ENCODE measurements at places on chromosomes 7 and 10. TPM values are rescaled to one million over a fixed set of nuclear protein-coding genes. Genes with fewer than 3 reads are reported as not detected.
A peak's percentile ranks its signal among the peaks of the same experiment; 100 is the strongest.

DNA sequence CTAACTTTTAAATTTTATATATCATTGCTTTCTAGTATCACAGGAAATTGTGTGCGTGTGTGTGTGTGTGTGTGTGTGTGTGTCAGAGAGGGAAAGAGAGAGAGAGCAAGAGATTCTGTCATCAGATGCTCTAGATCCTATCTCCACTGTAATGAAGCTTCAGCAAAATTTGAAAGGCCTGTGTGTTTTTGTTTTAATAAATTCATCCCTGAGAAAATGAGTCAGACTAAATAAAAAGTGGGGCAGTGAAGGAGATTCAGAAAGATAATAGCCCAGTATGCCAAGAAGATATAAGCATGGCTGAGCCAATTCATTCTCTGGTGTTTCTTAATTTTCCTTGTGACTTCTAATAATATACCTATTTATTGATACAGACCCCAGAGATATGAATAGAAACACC, 184.2 kb upstream of the TMEM196 start:
- no peaks in the 10 kb centered on the region for H3K27me3 ChIP-seq
- no peak overlapping the region for H3K27ac ChIP-seq
- H3K36me3 ChIP-seq: no peaks in the 10 kb centered on the region
- H3K4me1 ChIP-seq: no peaks in the 10 kb centered on the region

GRCh38 chr10:114347241-114347640, 57.1 kb downstream of the AFAP1L2 start:
- H3K4me1 ChIP-seq: peaks cover 5% of the 10 kb centered on the region
- peaks cover 7% of the 10 kb centered on the region for H3K27me3 ChIP-seq
- H3K27ac ChIP-seq: no peak overlapping the region
- no peaks in the 10 kb centered on the region for H3K36me3 ChIP-seq

Gene LGI1
- not detected for polyA plus RNA-seq

- no peaks in the 10 kb centered on the region for H3K4me1 ChIP-seq
- H3K4me3 ChIP-seq: no peak overlapping the region
- DNase-seq: no peak
- H3K36me3 ChIP-seq: no peaks in the 10 kb centered on the region
These were observed 53.9 kb downstream of the ACADSB start for GRCh38 chr10:123062726-123063125.

GRCh38 chr10:95506056-95506737, 55.0 kb downstream of the SORBS1 start:
- H3K27ac ChIP-seq: no peak overlapping the region
- no peak for DNase-seq
- H3K4me3 ChIP-seq: no peak overlapping the region

Gene SPAM1
- not detected for polyA plus RNA-seq

GRCh38 chr7:20102982-20103381, 114.2 kb downstream of the MACC1 start:
- H3K27me3 ChIP-seq: no peaks in the 10 kb centered on the region
- H3K27ac ChIP-seq: no peak overlapping the region
- DNase-seq: no peak
- H3K4me3 ChIP-seq: no peak overlapping the region
- H3K4me1 ChIP-seq: no peaks in the 10 kb centered on the region
- H3K36me3 ChIP-seq: no peaks in the 10 kb centered on the region

GRCh38 chr10:44478876-44479705, 94.2 kb upstream of the CXCL12 start:
- no peak overlapping the region for H3K27ac ChIP-seq
- peaks cover 2% of the 10 kb centered on the region for H3K27me3 ChIP-seq
- no peaks in the 10 kb centered on the region for H3K36me3 ChIP-seq
- H3K4me3 ChIP-seq: no peak overlapping the region
- no peaks in the 10 kb centered on the region for H3K4me1 ChIP-seq

DNA sequence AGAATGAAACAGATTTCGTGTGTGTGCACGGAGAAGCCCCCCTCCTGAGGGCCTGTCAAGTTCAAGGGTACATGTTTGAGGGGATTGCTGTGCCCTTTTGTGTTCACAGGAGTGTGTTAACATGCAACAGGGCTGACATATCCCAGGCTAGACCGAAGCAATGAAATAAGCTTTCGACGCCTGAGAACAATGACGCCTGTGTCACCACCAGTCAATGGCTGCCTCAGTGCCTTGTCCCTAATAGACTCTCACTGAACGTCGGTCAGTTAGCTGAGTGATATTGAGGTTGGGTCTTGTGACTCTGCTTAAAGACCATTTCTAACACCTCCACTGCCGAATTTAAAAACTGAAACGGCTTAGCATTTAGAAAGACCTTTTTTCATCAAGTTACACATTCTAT, 175.2 kb upstream of the TCF7L2 start:
- no peaks in the 10 kb centered on the region for H3K4me1 ChIP-seq
- H3K27me3 ChIP-seq: no peaks in the 10 kb centered on the region
- no peaks in the 10 kb centered on the region for H3K36me3 ChIP-seq
- DNase-seq: no peak
- H3K27ac ChIP-seq: no peak overlapping the region

Gene MCM10
- 4.9 TPM for polyA plus RNA-seq

- no peak overlapping the region for H3K4me3 ChIP-seq
- no peaks in the 10 kb centered on the region for H3K4me1 ChIP-seq
- no peaks in the 10 kb centered on the region for H3K36me3 ChIP-seq
- peaks cover 32% of the 10 kb centered on the region for H3K27me3 ChIP-seq
These were observed 8.2 kb upstream of the PCBD1 start for GRCh38 chr10:70896551-70896950.

DNA sequence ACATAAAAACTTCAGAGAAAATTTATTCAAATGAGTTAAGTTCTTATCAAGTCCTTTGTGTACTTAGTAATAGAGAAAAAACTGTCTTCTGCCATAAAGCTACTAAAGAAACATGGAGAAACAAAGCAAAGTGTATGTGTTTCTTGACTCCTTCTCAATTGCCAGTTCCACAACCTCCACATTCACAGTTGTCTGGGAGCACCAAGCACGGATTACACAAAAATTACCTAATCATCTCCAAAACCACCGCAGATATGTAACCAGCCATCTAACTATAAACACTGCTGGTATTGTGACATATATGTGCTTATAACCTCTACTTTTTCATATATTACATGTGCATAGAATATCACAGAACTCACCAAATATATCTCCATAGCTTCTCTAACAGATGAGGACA, 23.1 kb downstream of the MAGI2 start:
- no peaks in the 10 kb centered on the region for H3K27me3 ChIP-seq
- DNase-seq: no peak
- H3K27ac ChIP-seq: no peak overlapping the region
- no peak overlapping the region for H3K4me3 ChIP-seq
- peaks cover 2% of the 10 kb centered on the region for H3K4me1 ChIP-seq

DNA sequence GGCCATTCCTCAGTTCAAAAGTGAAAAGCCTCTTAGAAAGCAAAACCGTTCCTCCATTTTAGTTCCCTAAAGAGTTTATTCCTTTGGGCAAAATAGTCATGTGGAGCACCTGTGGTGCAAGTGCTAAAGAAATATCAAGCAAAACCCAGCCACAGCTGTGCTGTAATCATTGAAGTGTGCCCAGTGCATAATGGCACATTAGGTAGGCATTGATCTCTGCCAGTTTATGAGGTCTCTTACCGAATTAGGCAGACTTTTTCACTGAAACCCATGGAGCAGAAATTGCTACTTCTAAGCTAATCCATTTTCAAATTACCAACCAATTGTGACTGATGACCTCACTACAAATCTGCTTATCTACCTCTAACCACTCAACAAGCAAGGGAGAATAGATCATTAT, 97.2 kb upstream of the SEMA3A start:
- no peaks in the 10 kb centered on the region for H3K36me3 ChIP-seq
- no peak overlapping the region for H3K27ac ChIP-seq
- no peak for DNase-seq
- no peaks in the 10 kb centered on the region for H3K27me3 ChIP-seq

- H3K4me3 ChIP-seq: peak overlapping the region; percentile 75
- H3K36me3 ChIP-seq: no peaks in the 10 kb centered on the region
- H3K27me3 ChIP-seq: no peaks in the 10 kb centered on the region
- peaks cover 36% of the 10 kb centered on the region for H3K4me1 ChIP-seq
- H3K27ac ChIP-seq: peak overlapping the region; percentile 92
These were observed 2.1 kb downstream of the ADIRF start for GRCh38 chr10:86970162-86970981.

GRCh38 chr10:23693925-23694324, 255.1 kb downstream of the OTUD1 start:
- H3K36me3 ChIP-seq: no peaks in the 10 kb centered on the region
- H3K4me1 ChIP-seq: no peaks in the 10 kb centered on the region
- no peak overlapping the region for H3K4me3 ChIP-seq
- H3K27ac ChIP-seq: no peak overlapping the region

DNA sequence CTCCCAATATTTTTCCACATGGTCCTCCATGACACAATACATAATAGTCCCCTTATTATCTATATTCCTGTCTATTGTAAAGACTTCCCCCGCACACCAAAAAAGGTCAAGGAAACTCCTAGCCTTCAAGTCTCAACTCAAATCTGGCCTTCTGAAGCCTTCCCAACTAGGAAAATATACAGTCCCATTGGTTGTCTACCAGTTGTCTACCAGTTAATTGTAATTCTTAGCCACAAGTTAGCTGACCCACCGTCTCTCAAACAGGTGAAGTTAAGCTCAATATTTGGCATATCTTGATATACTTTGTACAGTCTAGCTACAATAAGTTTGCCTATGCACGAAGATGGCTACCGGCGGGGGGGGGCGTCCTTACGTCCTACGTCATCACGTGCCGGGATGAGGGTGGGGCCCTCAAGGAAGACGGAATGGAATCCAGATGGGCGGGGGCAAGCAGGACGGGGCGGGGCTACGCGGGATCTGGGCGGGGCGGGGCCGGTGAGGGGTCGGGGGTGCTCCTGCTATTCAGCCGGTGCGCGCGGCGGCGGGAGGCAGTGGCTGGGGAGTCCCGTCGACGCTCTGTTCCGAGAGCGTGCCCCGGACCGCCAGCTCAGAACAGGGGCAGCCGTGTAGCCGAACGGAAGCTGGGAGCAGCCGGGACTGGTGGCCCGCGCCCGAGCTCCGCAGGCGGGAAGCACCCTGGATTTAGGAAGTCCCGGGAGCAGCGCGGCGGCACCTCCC, at the start of gene AHR:
Gene AHR (plus strand): TSS at position 551 of the 738 bp plus-strand sequence. CDS start 613 bp downstream, outside the sequence.
- H3K4me3 ChIP-seq: peak within 1 kb of the TSS; percentile 98
- DNase-seq: peak; percentile 95
- no peaks in the 10 kb centered on the region for H3K36me3 ChIP-seq
- peak within 1 kb of the TSS; percentile 77 for H3K27ac ChIP-seq

Data from IMR-90 (cell line).